Activated naive CD8-positive, alpha-beta T cell treated with anti-CD3 and anti-CD28 coated beads, Interleukin-2, amount 50 U/mL, for 16 hours (primary cell): ENCODE measurements at places on chromosomes 11 and 22.

- no peak for DNase-seq
These were observed 961 bp downstream of the KCNA4 start for GRCh38 chr11:30015725-30016412.

DNA sequence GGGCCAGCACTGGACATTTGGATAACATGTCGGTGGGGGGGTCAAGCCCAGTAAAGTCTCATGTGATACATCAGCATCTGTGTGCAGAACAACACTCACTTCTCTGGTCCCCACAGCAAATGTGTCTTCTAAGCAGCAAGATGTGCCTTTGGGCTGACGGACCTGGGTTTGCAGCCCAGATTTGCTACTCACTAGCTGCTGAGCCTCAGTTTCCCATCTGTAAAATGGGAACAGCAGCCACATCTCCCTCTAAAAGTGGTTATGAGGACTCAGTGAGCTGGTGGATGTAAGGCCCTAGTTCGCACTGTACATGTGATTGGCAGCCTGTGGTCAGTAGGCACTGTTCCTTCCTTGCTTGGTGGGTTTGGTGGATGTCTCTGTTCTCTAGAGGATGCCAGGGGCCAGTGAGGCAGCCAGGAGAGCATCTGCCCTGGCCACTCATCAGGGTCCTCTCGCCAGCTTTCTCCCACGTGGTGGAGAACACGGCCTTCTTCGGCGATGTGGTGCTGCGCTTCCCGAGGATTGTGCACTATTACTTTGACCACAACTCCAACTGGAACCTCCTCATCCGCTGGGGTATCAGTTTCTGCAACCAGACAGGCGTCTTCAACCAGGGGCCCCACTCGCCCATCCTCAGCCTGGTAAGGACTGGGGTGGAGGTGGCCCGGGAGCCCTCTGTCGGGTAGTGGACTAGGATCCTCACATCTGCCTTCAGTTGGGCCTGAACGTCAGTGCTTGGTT, 12.5 kb downstream of the CCDC134 start:
- DNase-seq, result no peak

DNA sequence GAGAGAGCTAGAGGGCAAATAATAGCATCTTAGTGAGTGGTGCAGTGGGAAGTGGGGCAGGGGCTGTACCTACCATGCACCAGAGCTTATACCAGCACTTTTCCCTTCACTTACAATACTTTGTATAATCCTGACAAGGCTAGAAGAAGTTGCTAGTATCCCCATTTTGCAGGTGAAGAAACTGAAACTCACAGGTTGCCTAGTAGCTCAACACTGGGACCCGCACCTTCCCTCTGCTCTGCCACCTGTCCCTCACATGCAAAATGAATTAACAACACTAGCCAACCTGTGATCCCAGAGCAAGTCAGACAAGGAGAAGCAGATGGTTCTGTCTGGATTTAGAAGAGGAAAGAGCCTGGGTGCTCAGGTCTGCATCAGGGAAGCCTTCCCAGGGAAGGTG, 510.4 kb downstream of the BUD13 start:
- no peak for DNase-seq

DNA sequence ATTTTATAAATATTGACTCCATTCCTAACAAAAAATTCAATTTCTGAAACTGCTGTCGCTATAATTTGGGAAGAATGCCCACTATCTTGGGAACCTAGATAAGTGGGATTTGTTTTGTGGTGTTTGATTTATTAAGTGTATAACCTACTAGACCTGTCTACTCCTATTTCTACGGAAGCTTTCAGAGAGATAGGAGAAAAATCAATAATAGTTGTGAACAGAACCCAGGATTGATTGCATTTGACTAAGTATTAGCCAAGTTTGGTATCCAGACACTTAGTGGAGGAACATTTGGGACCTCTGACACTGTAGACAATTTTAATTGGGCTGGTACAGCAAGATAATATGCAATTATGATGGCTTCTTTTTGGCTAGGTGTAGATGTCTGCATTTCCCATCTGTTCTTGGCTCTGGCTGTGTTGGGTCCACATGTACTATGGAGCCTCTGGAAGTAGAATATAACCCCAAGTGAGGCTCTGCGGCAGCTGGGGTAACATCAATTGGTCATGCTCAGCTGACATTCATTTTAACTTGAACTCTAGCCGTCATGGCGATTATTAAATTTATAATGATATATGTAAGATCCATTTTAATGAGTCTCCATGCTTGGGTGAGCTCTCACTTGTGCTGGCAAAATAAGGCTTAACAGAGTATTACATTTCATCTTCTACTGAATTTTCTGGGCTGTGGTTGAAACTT, 111.5 kb upstream of the E2F8 start:
- no peak for DNase-seq

GRCh38 chr11:75827562-75827961, 12.6 kb downstream of the UVRAG start:
- DNase-seq, result no peak

DNA sequence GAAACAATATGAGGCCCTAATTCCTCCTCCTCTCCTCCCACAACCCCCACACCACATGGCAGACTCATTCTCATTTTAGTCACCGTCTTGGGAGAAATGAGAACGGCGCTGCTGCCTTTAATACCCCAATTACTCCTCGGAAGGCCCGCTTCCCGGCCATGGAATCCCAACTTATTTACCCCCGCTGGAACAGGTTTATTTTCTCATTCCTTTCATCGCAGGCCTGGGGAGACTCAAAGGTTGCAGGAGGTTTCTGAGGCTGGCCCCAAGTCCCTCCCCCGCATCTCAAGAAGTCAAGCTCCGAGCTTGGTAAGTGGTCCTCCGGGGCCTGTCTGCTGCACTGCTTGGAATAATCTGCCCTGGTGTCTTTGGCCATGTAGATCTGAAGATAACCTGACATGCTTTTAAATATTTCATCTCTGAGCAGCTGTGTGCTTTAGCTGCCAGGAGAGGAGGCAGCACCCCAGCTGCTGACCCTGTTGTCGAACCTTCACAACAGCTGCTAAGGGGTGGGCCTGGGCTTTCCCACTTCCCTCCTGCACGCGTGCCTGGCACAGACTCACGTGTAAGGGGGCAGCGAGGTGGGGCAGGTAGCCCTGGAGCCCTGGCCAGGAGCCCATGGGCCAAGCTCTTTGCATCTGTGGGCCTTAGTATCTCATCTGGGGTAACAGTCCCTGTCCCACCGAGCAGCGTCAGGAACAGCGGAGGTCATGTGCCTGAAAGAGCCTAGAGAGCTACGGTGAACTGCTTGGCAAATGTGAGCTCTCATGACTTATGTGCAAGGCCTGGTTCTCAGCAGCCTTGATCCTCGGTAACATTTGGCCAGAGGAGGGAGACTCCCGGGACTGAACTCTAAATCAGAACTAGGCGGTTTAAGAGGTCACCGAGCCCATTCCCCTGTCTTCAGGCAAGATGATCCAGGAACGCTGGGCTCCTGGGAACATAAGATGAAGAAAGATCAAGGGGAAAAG, 164.6 kb downstream of the ST3GAL4 start:
- no peak for DNase-seq

GRCh38 chr11:27228906-27229290, 134.1 kb downstream of the CCDC34 start:
- no peak for DNase-seq

GRCh38 chr11:32213223-32213622, 122.3 kb downstream of the RCN1 start:
- no peak for DNase-seq

GRCh38 chr11:31340903-31341572, 28.5 kb downstream of the DCDC1 start:
- DNase-seq, result no peak

DNA sequence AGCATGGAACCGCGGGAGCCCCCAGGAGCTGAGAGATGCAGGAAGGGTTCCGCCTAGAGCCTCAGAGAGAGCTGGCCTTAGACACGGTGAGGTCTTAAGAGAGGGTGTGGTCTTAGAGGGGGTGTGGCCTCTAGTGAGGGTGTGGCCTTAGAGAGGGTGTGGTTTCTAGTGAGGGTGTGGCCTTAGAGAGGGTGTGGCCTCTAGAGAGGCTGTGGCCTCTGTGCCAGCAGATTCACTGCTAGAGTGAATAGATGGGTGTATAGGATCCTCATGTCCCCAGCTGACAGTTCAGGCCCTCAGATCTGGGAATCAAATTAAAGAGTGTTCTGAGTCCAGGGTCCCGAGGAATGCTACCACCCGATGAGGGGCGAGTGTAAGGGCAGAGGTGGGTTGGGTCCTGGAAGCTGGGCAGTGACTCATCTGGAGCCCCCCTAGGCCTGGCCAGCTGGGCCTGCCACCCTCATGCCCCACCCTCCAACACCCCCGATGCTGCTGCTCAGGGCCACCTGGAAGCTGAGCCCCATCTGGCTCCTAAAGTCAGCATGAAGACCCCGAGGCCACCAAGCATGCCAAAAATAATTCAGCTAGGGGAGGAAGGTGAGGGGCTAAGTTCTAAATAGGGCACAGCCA, 49.5 kb downstream of the IGF2 start:
- no peak for DNase-seq

DNA sequence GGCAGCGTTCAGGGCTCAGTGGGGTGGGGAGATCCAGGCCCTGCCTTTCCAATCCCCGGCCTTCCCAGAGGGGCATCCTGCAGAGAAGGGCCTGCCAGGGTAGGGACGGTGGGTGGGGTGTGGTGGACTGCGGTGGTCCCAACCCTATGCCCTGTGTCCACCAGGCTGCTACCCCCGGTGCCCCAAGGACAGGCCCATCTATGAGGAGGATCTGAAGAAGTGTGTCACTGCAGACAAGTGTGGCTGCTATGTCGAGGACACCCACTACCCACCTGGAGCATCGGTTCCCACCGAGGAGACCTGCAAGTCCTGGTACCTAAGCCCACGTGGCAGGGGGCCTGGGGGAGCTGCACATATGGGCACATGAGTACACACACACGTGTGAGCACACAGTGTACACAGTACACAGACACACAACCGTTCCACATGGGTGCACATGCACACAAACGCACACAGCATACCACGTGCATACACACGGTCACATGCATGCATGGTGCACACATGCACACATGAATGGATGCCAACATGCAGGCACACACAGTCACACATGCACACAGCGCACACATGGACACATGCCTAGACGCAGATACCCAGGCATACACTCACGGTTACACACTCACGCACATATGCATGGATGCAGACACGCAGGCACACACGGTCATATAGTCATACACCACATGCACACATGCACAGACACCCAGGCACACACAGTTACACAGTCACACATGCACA, 16.1 kb downstream of the MUC2 start:
- no peak for DNase-seq

DNA sequence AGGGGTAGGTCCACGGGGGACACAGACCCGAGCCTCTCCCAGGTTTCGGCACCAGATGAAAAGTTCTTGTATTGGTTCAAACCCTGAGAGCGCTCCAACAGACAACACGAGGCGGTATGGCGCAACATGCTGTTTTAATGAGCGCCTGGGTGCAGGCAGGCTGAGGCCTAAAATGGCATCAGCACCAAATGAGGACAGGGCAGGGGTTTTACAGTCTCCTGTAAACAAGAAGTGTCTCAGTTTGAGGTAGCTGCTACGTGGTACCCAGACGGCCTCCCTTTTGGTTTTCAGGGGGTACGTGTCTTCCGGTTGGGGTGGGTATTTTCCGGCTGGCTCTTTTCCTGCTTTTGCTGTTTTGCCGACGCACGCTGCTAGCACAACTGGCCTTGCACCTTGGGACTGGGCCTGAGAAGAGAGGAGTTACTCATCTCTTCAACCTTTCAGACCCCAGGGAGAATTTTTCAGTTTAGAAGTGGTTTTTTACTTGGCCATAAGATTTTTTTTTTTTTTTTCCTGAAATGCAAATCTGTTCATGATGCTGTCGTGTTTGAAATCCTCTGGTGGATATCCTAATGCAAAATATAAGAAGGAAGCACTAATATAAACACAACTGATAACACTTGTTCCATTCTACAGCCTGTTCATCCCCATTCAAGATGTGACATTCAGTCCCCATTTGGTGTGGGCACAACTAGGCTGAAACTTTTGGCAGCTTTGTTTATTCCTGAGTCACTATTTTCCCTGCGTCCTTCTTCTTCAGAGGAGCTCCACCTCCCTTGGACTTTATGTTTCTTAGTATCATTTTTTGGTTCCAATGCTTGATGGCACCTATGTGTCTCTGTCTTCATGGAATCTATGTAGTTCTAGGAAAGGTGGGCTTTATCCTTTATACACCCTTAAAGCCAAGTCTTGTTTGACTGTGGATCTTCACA, 6.5 kb downstream of the PPFIBP2 start:
- DNase-seq, result no peak

DNA sequence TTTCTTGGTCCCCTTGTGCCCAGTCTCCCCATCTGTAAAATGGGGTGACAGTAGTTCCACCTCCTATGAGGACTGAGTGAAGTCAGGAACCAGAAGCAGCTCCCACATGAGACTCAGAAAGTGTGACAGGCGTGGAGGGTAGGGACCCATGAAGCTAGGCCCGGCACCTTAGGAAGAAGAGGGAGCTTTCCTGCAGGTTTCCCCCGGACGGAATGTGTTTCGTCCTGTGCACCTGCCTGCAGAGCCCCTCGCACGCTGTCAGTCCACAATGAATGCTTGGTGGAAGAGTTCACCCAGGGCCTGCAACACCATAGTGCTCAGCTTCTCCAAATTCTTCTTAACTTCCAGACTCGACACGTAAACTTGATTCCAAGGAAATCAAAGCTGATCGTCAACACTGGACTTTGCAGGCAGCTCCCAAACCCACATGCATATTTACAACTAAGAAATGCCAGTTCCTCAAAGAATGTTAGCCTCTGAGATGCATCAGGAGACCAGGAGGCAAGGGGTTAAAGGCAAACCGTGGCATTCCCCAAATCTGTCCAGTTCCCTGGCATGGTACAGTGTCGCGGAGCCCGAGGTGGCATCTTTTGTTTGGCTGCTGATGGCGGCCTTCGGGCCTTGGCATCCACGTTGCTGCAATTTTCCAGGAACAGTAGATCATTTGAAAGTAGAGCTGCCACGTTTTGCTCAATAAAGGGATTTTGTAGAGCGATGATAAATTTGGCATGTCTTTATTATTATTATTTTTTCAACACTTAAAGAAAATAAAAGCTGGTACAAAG, 15.4 kb downstream of the LRP5 start:
- DNase-seq, result no peak

GRCh38 chr11:118663381-118663780, 16.1 kb downstream of the TREH start:
- DNase-seq, result no peak

GRCh38 chr11:126090452-126090851, 27.8 kb upstream of the CDON start:
- no peak for DNase-seq
